ENCODE measurements at places on chromosomes 6 and 20.

DNA sequence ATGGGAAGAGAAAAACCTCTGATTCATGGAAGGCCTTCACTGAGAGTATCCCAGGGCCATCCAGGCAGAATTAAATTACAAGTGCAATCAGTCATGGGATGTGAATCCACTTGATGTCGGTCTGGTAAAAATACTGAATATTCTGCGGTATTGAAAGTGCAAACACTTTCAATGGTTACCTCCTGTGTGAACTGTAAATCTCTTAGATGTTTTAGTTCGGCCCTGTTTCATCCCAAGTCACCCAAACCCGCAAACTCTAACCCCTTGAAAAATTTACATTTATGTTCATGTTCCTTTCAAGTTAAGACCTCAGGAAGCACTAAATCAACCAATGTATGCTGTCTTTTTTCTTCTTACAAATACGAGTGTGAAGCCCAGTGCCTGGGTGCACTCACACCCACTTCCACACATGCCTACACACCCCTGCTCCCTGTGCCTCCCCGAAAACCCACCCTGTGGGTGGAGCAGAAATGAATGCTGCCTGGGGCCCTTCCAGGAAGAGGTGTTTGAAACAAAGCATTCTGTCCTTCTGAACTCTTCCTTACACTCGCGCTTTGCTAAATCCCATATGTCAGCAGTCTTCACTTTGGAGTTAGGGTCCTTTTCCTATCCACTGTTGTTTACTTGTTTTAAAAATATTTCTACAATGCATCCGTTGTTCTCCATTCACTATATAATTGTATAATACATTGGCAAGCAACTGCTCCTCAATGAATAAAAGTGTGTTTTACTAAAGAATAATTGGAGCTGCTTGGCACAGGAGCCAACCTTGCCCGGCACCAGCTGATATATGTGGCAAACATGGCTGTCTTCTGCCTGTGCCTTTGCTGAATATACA lies 62.7 kb downstream of the FYN start:
- no peak for DNase-seq

DNA sequence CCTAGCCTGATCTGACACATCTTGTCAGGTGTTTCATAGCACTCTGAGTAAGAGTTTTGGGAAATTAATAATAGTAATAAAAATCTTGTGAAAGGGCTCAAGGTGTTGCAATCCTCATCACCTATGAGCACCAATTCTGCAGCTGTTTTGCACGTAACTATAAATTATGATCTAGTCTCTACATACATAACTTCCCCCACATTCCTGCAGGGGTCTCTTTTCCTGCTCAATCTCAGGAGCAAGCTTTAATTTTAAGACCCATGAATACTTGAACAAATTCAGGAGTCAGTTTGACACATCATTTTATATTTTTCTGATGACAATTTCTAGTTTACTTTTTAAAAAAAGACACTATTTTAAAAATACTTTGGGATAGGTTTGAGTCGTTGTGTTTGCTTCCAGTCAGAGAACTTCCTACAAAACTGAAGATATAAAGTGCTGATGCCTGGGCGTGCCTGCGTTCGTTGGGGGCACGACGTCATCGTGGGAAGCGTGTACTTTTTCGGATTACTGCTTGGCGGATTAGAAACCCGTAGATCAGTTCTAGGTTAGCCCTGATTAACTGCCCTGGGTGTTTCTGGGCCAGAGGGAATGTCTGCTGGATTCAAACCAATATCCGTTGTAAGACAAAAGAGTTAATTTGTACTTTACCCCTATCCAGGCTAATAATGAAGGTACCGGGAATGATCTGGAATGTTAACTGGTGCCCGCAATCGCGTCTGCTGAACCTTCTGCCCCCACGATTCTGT lies 1.0 kb upstream of the E2F3 start:
- peak; percentile 42 for DNase-seq

DNA sequence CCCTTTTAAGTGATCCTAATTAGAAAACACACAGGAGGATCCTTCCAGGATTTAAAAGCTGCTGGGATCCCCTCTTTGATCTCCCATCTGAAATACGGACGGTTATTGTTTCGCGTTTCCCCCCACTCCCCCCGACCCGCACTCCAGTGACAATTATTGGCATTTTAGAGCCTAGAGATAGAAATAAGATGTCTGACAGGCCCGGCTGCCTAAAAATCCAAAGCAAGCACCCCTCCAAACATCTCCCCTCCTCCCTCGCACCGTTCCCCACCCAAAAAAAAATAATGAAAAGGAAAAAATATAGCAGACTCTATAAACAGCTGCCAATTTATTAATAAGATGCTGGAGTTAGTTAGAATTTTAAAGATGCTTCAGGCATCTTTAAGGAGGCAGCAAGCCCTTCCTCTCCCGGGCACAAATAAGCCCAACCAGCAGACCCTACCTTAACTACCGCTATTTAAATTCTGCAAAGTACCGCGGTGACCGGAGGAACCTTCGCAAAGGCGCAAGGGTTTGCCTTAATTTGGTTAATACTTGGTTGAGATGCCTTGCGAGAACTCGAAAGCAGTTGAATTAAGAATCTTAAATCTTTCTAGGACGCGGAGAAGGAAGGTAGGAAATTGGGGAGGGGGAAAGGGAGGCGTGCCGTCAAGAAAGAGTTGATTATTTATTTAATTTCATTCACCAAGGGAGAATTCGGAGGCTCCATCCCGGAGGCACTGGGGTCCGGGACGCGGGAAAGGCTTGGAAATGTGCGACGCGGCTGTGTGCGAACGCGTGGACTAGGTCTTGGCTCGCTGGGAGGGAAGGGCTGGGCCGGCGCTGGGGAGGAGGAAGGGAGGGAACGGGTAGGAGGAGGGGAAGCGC lies 1.5 kb upstream of the ISM1 start:
- no peak for DNase-seq

- no peak for DNase-seq
Observed at GRCh38 chr6:170152989-170153388, 137.9 kb downstream of the DLL1 start.

GRCh38 chr6:34114695-34115402 lies 31.0 kb downstream of the GRM4 start:
- no peak for DNase-seq

DNA sequence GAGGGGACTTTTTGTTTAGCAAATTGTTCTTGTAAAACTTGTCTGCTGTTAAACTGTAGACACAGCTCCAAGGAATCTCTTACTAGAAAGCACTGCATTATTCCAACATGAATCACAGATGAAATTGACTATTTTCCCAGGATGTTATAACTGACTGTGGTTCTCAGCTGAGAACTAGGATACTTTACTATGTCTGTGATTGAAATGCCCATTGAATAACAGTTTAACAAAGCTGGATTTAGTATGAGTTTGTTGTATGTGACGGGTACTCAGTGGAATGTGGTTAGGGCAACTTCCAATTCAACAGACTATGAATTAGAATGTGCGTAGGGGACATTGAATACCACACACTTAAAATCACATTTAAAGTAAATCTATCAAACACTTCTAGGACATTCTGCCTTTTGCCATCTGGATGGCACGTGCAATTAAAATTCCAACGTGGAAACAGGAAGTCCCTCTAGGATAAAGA lies 193.4 kb upstream of the PREP start:
- no peak for DNase-seq

- DNase-seq = no peak
Observed at GRCh38 chr20:12409501-12409900, 491.8 kb downstream of the BTBD3 start.

DNA sequence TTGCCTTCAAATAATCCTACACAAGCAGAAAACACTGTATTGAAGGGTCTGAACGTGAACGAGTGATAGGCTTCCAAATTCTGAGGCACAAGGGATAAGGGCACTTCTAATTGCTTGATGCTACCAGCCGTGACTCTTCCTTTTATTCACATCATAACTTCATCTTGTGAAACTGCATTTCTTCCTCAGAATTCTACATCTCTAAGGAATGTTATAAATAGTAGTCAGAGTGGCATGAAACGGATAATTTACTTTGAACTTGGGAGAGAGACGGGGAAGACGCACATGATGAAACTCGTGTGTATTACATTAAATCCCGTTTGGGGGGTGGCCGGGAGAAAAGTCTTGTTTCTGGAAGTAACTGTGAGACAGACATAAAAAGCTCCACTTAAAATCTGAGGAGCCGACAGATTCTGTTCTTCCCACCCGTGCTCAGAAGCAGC lies 754 bp downstream of the HDDC2 start:
- DNase-seq = no peak

- DNase-seq = no peak
Observed at GRCh38 chr6:1227600-1227934, 84.3 kb upstream of the FOXQ1 start.

DNA sequence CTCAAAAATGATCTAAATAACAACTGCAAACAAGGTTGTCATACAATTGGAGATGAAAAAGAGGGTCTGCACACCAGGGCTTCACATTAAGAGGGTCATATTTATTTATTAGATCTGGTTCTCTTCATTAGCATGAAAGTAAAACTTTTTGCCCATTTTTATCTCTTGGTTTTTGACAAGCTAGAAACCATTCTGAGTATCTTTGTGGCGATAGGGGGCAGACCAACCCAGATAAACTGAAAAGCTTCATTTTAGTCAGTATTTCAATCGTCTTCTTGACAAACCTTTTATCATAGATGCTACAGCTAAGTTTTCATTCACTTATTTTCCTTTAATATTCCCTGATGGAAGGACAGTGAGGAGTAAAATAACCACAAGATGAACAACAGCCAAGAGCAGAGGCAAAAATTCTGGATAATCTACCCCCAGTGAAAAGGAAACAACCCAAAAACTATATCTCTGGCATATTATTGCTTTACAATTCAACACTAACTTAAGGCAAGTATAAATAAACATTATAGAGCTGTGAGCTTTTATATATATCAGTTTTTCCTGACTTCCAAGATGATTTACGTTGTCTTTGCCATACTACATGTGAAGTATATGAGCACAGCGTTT lies 45.2 kb downstream of the THEMIS start:
- peak; percentile 41 for DNase-seq

DNA sequence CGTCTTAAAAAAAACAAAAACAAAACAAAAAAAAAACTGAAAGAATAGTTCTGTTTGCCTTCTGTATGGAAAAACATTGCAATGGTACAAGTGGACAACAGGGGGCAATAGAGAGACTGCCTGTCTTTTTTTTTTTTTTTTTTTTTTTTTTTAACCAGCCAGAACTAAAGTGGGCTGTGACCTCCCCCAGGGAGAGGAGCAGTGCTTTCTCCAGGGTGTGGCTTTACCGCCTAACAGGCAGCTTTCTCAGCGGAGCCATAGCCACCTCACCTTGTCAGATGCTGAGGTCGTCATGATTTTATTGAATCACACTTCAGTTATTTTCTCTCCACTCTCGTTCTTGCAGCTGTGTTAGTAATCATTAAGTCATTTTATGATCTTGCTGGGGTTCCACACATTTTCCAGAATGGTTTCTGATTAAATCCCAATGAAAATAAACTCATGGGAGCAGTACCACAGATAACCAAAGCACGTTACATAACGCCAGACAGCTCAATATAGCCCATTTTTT lies 78.4 kb downstream of the GMPR start:
- no peak for DNase-seq

- no peak for DNase-seq
Observed at GRCh38 chr6:46305236-46305635, 134.5 kb upstream of the ENPP5 start.

DNA sequence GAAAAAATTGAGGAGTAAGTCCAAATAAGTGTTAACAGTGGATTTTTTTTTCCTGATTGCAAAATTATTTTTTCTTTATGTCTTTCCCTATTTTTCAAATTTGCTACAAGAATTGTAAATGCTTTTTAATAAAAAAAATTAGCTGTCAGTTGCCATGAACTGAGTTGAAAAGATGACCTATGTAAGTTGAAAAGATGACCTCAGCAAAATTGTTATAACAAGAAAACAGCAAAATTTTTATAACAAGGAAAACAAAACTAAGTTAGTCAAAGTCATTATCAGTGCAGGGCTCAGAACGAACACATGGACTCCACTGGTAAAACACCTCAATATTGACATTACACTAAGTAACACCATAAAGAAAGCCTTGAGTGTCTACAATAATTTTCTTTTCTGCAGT lies 207.0 kb upstream of the HDDC2 start:
- no peak for DNase-seq

DNA sequence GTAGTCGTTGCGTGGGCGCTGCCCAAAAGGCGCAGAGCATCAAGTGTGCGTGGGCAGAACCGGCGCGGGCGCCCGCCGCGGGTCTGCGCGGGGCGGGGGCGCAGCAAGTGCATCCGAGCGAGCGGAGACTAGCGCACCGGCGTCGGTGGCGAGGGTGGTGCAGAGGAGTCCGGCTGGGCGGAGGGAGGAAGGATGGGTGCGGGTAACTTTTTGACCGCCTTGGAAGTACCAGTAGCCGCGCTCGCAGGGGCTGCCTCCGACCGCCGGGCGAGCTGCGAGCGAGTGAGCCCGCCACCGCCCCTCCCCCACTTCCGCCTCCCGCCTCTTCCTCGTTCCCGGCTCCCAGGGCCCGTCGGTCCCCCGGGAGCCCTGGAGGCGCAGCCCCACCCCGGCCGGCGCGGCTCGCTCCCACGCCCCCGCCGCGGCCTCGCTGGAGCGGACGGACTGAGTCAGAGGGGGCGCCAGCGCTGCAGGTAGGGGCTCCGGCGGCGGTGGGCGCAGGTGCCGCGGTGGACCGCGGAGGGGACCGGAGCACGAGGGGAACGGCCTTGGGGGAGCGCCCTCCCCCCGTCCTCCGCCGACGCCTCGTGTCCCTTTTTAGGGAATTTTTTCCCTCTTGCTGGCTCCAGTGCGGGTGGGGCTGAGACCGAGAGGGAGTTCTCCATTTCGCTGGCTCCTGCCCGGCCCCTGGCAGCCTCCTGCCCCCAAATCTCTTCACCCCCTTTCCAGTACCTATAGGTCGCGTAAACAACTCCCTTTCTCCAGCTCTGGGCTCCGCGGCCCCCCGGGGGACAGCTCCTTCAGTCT lies 1.6 kb upstream of the DBNDD2 start:
- DNase-seq = peak; percentile 52

DNA sequence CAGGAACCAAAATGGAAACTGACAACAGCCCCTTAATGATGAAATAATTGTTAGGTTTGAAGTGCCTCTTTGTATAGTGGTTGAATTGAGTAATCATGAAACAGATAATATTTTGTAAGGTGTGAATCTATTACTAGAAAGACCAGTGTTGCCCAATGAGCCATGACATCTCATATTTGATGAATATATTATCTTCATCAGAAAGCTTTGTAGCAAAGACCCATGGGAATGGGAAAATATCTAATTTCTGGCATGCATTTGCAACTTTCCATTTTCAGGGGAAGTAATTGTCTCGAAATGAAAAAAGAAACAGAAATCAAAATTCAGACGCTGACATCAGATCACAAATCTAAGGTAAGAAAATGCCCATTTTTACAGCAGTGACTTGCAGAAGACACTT lies 57.3 kb upstream of the LAMP5 start:
- no peak for DNase-seq

Measured in stimulated activated CD4-positive, alpha-beta T cell treated with anti-CD3 and anti-CD28 coated beads, Interleukin-4, amount 100 ng/mL, for 1 hour (primary cell).